Right renal cortex interstitium (tissue), 3 donors: ENCODE measurements at places on chromosomes 13 and 19.
A peak's percentile ranks its signal among the peaks of the same experiment; 100 is the strongest.

DNA sequence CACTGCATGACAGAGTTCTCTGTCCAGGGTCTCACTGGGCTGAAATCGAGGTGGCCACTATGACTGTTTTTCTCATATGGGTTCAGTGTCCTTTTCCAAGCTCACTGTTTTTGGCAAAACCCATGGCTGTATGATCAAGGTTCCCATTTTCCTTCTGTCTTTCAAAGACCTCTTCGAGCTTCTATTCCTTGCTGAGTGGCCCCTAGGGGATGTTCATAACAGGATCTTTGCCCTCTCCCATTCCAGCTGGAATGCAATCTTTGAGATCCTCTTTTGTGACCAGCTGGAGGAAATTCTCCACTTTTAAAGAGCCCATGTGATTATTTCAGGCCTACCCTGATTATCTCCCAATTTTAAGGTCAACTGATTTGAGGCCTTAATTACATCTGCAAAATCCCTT, 572.5 kb upstream of the SLC10A2 start:
- DNase-seq, result no peak

DNA sequence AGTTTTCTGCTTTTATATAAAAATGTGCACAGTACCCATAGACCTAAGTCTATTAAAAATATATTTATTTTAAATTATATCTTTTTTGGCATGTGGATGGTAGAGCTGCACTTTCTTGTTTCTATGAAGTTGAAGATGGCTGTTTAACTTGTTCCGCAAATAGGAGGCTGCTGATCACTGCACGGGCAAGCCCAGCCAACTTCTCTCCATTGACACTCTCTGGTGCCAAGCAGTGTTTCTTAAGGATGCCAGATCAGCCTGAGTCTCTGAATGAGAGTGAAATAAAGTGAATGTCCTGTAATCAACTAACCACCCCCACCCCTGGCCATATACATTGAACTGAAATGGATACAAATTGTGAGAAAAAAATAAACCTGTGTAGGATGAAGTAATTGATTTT, 202.9 kb upstream of the KLHL1 start:
- no peak for DNase-seq

DNA sequence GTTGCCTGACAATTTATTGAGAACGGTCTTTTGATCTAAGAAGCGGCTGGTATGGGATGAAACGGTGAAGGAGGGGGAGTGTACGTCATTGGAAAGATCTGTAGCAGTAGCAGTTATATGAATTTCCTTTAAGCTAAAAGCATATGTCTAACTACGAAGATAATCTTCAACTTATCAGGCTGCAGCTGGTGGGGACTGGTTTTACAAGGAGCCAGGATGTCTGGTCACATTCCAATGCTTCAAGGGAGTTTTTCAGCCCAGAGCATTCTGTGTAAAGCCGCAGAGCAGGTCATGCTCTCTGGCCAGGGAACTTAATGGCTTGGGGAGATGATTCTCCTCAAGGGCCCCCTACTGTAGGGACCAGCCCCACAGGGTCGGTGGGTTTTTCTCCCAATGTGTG, 29.2 kb downstream of the CLEC4M start:
- DNase-seq, result no peak

GRCh38 chr19:2809387-2810140, 10.1 kb upstream of the ZNF554 start:
- DNase-seq, result no peak

- DNase-seq, result no peak
Observed at GRCh38 chr19:33681081-33681680, 59.4 kb downstream of the CHST8 start.

DNA sequence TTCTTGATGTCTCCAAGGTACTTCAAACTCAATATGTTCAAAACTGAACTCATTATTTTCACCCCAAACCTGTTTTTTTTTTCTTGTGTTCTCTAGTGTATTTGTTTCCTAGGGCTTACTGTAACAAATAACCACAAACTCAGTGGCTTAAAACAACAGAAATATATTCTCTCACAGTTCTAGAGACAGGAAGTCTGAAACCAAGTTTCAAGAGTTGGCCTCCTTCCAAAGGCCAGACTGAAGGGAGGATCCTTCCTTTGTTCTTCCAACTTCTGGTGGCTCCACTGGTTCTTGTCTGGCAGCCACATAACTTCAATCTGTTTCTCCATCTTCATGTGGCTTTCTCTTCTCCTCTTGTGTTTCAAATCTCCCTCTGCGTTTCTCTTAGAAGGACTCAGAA, 62.0 kb upstream of the PDCD5 start:
- DNase-seq, result no peak

- DNase-seq, result no peak
Observed at GRCh38 chr13:50915565-50915964, 6.0 kb downstream of the RNASEH2B start.

- peak; percentile 51 for DNase-seq
Observed at GRCh38 chr13:44759384-44760360, 183.5 kb upstream of the TSC22D1 start.

- DNase-seq, result no peak
Observed at GRCh38 chr13:64510747-64511146, 2719.4 kb downstream of the PCDH9 start.

GRCh38 chr19:44553478-44554171, 24.1 kb upstream of the CEACAM20 start:
- no peak for DNase-seq

GRCh38 chr19:925087-925525, 729 bp upstream of the ARID3A start:
- DNase-seq, result no peak

DNA sequence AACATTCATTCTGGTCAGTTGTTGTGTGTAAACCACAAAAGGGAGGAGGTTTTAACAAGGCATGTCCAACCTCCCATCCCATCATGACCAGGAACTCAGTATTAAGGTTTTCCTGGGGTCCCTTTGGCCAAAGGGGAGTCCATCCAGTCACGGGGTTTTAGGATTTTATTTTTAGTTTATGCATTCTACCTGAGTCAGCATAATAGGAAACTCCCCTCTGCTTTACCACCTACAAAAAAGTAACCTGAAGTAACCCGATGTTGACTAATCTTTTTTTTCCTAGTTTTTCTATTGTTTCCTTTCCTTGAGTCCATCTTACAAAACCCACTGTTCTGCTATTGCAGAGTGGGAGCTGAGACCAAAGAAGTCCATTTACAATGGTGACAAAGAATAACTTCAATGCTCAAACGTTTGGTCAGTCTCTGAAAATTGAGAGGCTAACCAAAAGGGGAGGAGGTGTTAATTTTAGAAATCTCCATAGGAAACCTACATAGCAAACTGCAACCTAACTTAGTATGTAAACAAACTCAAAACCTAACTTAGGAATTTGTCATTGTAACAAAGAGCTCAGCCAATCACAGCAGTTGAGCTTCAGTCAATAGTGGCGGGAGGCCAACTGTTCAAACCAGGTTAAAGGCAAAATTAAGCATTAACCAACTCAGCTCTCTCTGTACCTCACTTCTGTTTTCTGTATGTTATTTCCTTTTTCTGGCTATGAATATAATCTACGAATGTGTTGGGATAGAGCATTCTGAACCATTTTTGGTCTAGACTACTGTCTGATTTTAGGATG, 1954.1 kb downstream of the PCDH9 start:
- no peak for DNase-seq

DNA sequence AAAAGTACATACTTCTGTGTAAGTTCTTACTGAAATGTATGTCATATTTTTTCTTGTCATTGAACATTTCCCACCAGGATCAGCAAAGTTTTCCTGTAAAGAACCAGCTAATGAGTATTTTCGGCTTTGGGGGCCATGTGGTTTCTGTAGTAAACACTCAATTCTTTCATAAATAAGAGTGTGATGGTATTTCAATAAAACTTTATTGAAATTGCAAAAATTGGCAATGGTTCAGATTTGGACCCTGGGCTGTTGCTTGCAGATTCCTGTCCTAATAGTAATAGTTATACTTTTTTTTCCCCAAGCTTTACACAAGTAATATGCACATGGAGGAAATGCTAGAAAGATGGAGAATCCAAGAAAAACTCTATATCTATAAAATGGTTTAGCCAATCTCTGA, 83.7 kb downstream of the ZNF536 start:
- no peak for DNase-seq

GRCh38 chr19:58355908-58356765, 2.8 kb upstream of the A1BG start:
- no peak for DNase-seq

GRCh38 chr19:32916969-32917615, 47.5 kb upstream of the SLC7A9 start:
- no peak for DNase-seq

DNA sequence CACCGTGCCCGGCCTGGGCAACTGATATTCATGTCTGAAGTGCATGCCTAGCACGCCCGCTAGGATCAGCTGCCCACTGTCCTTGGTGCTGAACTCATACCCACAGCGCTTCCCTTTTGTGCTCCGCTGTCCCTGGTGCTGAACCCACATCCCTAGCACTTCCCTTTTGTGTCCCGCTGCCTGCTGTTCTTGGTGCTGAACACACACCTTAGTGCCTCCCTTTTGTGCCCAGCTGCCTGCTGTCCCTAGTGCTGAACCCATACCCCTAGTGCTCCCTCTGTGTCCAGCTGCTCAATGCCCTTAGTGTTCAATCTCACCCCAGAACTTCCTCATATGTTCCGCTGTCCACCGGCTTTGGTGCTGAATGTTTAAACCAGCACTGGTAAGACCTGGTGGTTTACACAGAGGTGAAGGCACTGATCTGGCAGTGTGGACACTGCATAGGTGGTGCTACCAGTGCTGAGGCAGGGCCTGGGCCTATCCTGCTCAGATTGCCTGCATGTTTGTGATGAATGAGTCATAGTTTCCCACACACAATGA, 26.3 kb upstream of the SIGLEC11 start:
- peak; percentile 96 for DNase-seq

DNA sequence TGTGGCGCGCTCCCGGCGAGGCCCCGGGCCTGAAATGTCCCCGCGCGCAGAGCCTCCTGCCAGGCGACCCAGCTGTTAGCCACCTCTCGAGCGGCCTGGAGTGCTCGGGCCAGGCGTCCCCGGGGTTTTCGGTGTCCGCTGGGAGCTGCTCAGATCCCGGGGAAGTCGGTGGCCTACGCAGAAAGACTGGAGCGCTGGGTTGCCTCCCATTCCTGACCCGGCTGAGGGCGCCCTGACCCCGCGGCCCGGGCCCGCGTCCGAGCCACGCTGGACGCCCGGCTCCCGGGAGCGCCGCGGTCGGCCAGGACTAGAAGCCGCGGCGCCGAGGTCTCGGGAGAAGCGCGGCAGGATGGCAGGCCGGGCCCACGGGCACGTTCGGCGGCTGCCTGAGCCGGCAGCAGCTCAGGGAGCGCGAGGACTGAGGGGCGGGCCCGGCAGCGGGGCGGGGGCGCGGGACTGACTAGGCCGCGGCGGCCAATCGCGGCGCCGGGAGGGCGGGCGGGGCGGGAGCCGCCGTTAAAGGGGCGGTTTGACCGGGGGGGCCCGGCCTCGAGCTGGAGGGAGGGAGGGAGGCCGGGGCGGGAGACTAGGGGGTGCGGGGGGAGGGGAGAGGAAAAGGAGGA, 1.3 kb upstream of the ZIC2 start:
- DNase-seq, result no peak
